ENCODE measurements at places on chromosomes 4 and X. TPM values are rescaled to one million over a fixed set of nuclear protein-coding genes. Genes with fewer than 3 reads are reported as not detected.
A peak's percentile ranks its signal among the peaks of the same experiment; 100 is the strongest.

Gene GPC4
- total RNA-seq: 7.2 TPM

Gene FHIP1A
- 14.3 TPM for total RNA-seq

Gene CFP
- 2.6 TPM for total RNA-seq

Gene CHIC1
- total RNA-seq: 10.1 TPM

Gene RPS6KA6
- total RNA-seq: 0.28 TPM

Gene CSAG3
- total RNA-seq: not detected

Gene ADGRL3
- 11.4 TPM for total RNA-seq

Gene TLR1
- 4.0 TPM for total RNA-seq

Gene HPGD
- 1.8 TPM for total RNA-seq

- peak overlapping the region; percentile 66 for H3K27ac ChIP-seq
- H3K27me3 ChIP-seq: no peaks in the 10 kb centered on the region
- DNase-seq: no peak
- H3K4me1 ChIP-seq: peaks cover 14% of the 10 kb centered on the region
- no peak overlapping the region for H3K4me3 ChIP-seq
Observed at GRCh38 chrX:43861750-43862149, 20.5 kb downstream of the MAOB start.

- no peak for DNase-seq
- H3K27ac ChIP-seq: no peak overlapping the region
- H3K4me3 ChIP-seq: no peak overlapping the region
- no peaks in the 10 kb centered on the region for H3K27me3 ChIP-seq
Observed at GRCh38 chrX:130552444-130553073, 150.8 kb downstream of the RBMX2 start.

- H3K36me3 ChIP-seq: no peaks in the 10 kb centered on the region
- DNase-seq: no peak
- H3K4me1 ChIP-seq: no peaks in the 10 kb centered on the region
- H3K27me3 ChIP-seq: no peaks in the 10 kb centered on the region
- H3K4me3 ChIP-seq: no peak overlapping the region
Observed at GRCh38 chr4:174591243-174592021, 69.1 kb upstream of the HPGD start.

DNA sequence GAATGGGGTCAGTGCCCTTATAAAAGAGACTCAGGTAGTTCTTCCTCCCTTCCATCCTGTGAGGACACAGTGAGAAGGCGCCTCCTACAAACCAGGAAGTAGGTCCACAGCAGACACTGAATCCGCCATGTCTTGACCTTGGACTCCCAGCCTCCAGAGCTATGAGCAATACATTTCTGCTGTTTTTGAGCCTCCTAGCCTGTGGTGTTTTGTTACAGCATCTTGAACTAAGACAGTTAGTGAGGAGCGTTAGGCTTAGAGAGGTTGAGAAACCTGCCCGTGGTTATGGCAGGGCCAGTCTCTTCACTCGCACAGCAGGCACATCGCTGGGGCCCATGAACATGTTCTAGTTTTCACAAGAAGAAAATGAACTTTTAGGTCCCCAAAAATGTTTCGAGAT lies 19.7 kb downstream of the SHROOM2 start:
- H3K27ac ChIP-seq: no peak overlapping the region
- H3K36me3 ChIP-seq: no peaks in the 10 kb centered on the region
- no peaks in the 10 kb centered on the region for H3K27me3 ChIP-seq

- no peaks in the 10 kb centered on the region for H3K36me3 ChIP-seq
- no peaks in the 10 kb centered on the region for H3K4me1 ChIP-seq
- no peak for DNase-seq
- no peaks in the 10 kb centered on the region for H3K27me3 ChIP-seq
- H3K4me3 ChIP-seq: no peak overlapping the region
Observed at GRCh38 chr4:101693842-101694398, 96.6 kb upstream of the BANK1 start.

GRCh38 chrX:69034451-69034850 lies 130.8 kb downstream of the PJA1 start:
- DNase-seq: no peak
- H3K36me3 ChIP-seq: no peaks in the 10 kb centered on the region
- no peaks in the 10 kb centered on the region for H3K4me1 ChIP-seq
- H3K27me3 ChIP-seq: no peaks in the 10 kb centered on the region

DNA sequence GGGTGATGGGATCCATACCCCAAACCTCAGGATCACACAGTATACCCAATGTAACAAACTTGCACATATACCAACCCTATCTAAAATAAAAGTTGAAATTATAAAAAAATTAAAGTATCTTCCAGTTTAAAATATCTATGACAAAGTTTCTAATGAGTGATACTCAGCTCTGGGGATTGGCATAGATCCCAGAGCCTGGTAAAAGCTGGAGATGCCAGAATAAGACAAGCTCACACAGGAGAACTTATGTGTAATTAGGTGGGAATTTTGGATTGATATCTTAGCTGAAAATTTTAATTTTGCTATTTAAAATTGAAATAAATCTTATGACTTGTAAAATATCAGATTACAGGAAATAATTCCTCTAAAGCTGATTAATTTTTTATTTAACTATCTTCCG lies 686.5 kb downstream of the GABRG1 start:
- H3K27me3 ChIP-seq: no peaks in the 10 kb centered on the region
- no peak overlapping the region for H3K4me3 ChIP-seq
- no peak for DNase-seq

GRCh38 chrX:37378404-37378803 lies 29.2 kb downstream of the PRRG1 start:
- DNase-seq: no peak
- no peaks in the 10 kb centered on the region for H3K27me3 ChIP-seq
- no peak overlapping the region for H3K27ac ChIP-seq
- no peaks in the 10 kb centered on the region for H3K36me3 ChIP-seq
- peaks cover 46% of the 10 kb centered on the region for H3K4me1 ChIP-seq

DNA sequence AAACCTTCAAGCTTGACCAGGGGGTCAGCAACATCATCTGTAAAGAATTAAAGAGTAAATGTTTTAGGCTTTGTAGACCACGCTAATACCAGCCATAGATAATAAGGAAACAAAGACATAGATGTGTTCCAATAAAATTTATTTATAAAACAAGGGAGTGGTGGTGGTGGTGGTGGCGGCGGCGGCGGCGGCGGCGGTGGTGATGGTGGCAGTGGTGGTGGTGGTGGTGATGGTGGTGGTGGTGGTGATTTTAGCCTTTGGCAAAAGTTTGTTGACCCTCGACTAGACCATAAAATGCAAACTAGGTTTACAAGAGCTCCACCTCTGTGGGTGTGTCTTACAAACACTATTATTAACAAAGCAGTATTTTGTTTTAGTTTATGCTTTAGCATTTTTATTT lies 222.3 kb upstream of the SPOCK3 start:
- DNase-seq: no peak
- no peak overlapping the region for H3K27ac ChIP-seq
- no peaks in the 10 kb centered on the region for H3K36me3 ChIP-seq
- no peaks in the 10 kb centered on the region for H3K4me1 ChIP-seq
- H3K27me3 ChIP-seq: no peaks in the 10 kb centered on the region

GRCh38 chrX:109344101-109344500 lies 137.8 kb downstream of the GUCY2F start:
- no peaks in the 10 kb centered on the region for H3K4me1 ChIP-seq
- H3K36me3 ChIP-seq: no peaks in the 10 kb centered on the region
- H3K4me3 ChIP-seq: no peak overlapping the region
- H3K27me3 ChIP-seq: no peaks in the 10 kb centered on the region
- DNase-seq: no peak

DNA sequence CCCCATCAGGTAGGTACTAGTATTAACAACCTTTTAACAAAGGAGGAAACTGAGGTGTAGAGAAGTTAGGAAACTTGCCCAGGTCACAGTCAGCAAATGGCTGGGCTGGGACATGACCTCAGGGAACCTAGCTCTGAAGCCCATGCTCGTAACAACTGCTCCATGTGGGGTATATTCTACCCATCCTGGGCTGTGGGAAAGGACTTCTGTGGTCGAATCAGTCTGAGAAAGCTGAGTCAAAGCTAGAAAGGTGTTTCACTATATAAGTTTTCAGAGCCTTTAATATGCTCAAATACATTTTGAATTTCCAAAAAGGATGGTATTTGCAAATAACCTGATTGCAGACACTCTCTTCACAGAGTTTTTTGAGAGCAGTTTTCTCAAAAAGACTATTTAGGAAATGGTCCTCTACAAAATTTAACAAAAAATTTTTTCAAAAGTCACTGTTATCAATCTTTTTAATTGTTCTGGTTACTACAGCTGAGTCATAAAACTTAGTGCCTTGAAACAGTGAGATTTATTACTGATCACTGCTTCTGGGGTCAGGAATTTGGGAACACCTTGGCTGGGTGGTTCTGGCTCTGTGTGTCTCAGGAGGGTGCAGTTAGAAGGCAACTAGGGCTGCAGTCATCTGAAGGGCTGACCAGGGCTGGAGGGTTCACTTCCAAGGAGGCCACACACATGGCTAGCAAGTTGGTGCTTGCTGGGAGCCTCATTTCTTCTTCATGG lies 53.6 kb downstream of the NSG1 start:
- no peaks in the 10 kb centered on the region for H3K27me3 ChIP-seq
- no peak overlapping the region for H3K4me3 ChIP-seq
- H3K27ac ChIP-seq: no peak overlapping the region

- no peaks in the 10 kb centered on the region for H3K4me1 ChIP-seq
- no peak overlapping the region for H3K4me3 ChIP-seq
- H3K27ac ChIP-seq: no peak overlapping the region
- DNase-seq: no peak
Observed at GRCh38 chrX:128619490-128619889, 567.3 kb upstream of the ACTRT1 start.

DNA sequence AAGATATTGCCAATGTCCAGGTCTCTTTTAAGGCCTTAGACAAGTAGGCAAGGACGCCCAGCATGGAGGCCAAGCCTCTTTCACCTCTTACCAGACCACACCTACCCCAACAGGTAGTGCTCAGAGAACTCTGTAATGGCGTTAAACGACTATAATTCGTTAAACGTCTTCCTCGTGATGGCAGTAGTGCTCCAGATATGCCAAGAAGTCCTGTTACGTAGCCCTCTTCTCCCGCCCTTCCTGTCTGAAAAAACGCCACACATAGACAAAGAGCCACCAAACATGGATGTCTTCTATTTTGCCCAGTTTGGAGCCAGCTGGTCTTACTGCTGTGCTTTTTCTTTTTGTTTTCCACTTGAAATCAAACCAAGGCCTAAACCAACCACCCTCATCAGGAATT lies 190.7 kb downstream of the OR13H1 start:
- H3K27ac ChIP-seq: no peak overlapping the region
- H3K4me3 ChIP-seq: no peak overlapping the region
- H3K27me3 ChIP-seq: no peaks in the 10 kb centered on the region
- no peaks in the 10 kb centered on the region for H3K4me1 ChIP-seq
- H3K36me3 ChIP-seq: no peaks in the 10 kb centered on the region
- peak; percentile 4 for DNase-seq

DNA sequence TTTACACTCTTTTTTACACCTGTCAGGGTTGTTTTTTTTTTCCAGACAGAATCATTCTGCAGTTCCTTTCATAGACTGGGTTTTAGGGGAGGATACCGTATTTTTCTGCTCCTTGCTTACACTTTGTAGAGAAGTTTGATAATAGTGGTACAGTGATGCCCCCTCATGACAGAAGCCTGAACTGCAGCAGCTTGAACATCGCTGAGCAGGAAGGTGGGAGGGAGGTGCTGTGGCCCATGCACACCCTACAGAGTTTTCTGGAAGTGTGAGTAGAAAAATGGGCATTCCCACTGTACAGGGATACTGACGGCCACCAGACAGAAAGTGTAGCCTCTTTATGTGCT lies 54.5 kb downstream of the RAB40A start:
- H3K36me3 ChIP-seq: no peaks in the 10 kb centered on the region
- H3K27me3 ChIP-seq: no peaks in the 10 kb centered on the region
- no peak overlapping the region for H3K27ac ChIP-seq
- H3K4me3 ChIP-seq: peak overlapping the region; percentile 12
- H3K4me1 ChIP-seq: no peaks in the 10 kb centered on the region
- DNase-seq: peak; percentile 73

- no peaks in the 10 kb centered on the region for H3K4me1 ChIP-seq
- no peak overlapping the region for H3K27ac ChIP-seq
- no peak for DNase-seq
- H3K27me3 ChIP-seq: no peaks in the 10 kb centered on the region
- no peaks in the 10 kb centered on the region for H3K36me3 ChIP-seq
Observed at GRCh38 chr4:155441475-155441874, 64.7 kb upstream of the MAP9 start.

DNA sequence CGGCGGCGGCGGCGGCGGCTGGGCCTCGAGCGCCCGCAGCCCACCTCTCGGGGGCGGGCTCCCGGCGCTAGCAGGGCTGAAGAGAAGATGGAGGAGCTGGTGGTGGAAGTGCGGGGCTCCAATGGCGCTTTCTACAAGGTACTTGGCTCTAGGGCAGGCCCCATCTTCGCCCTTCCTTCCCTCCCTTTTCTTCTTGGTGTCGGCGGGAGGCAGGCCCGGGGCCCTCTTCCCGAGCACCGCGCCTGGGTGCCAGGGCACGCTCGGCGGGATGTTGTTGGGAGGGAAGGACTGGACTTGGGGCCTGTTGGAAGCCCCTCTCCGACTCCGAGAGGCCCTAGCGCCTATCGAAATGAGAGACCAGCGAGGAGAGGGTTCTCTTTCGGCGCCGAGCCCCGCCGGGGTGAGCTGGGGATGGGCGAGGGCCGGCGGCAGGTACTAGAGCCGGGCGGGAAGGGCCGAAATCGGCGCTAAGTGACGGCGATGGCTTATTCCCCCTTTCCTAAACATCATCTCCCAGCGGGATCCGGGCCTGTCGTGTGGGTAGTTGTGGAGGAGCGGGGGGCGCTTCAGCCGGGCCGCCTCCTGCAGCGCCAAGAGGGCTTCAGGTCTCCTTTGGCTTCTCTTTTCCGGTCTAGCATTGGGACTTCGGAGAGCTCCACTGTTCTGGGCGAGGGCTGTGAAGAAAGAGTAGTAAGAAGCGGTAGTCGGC lies 528 bp downstream of the FMR1 start:
- peak overlapping the region; percentile 83 for H3K27ac ChIP-seq
- peaks cover 7% of the 10 kb centered on the region for H3K4me1 ChIP-seq
- DNase-seq: peak; percentile 6
- no peaks in the 10 kb centered on the region for H3K36me3 ChIP-seq
- peak overlapping the region; percentile 61 for H3K4me3 ChIP-seq

GRCh38 chr4:79078339-79078738 lies 139.1 kb upstream of the PAQR3 start:
- no peaks in the 10 kb centered on the region for H3K27me3 ChIP-seq
- no peak for DNase-seq
- H3K27ac ChIP-seq: no peak overlapping the region
- no peak overlapping the region for H3K4me3 ChIP-seq
- no peaks in the 10 kb centered on the region for H3K36me3 ChIP-seq
